NCI-H1092 (cell line): ENCODE measurements at places on chromosomes 2 and 18.

DNA sequence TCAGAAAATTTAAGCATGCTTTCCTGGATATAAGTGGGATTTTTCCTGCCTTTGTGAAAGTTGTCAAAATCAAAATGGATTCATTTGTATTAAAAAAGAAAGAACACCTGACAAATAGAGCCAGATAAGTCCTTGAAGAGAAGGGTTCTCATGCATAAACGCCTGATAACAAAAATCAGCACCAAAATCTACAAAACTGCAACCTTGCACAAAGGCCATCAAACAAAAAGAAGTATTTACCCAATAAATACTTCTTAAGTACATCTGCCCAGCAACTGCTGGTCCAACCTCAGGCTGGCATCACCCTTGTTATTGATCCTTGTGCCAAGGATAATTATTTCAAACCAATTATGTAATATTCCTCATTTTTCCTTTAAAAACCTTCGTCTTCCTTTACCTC, 315.9 kb downstream of the GPD2 start:
- DNase-seq, result no peak

DNA sequence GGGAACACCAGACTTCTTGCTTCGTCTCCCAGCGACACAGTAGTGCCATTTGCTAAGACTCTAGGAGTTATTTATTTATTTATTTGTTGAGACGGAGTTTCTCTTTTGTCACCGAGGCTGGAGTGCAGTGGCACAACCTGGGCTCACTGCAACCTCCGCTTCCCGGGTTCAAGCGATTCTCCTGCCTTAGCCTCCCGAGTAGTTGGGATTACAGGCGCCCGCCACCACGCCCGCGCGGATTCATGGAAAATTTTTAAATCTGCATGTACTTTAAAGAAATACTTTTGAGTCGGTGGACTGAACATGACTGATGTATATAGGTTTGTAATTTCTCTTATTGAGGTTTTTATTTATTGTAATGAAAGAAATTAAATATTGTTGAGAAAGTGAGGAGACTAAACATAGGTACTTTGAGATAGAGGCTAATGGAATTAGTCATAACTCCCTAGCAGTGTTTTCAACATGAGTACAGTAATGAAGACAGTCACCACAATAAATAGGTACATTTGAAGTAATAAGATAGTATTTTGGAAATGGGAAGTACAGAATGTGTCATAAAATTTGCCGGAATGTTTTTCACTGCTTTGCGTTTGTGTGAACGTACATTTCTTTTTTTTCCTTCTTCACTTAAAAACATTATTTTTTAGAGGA, 983 bp downstream of the MTX2 start:
- DNase-seq, result no peak

- DNase-seq, result no peak
Measured at GRCh38 chr2:238139196-238140039, 950 bp downstream of the KLHL30 start.

DNA sequence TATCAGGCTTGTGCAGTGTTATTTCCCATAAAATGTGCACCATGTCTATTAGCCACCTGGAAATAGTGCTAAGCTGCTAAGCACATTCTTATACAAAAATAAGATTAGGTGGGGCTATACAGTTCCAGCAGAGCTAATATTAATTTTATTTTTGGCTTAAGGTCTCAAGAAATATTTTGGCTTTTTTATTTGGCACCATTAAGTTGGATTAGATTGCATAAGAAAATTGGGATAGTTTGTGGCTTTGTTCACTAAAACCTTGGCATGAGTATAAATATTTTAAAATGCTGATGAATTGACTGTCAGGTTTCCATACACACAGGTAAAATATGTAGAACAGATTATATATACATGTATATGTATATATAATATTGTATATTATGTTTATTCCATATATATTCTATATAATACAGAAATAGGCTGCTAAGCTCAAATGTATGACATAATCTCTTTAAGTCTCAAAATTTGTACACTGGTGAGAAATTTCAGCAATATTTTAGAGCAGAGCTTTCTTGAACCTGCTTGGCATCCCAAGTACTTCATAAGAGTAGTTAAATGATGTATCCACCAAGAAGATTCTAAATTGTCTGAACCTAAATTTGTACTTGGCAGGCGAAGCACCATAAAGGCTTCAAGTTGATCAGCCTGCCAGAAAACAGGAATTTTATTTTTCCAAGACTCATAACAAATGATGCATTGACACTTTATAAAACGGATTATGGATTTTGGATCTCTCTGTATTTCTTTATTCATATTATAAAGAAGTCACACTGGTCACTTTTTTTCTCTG, 32.6 kb downstream of the CCDC102B start:
- no peak for DNase-seq

DNA sequence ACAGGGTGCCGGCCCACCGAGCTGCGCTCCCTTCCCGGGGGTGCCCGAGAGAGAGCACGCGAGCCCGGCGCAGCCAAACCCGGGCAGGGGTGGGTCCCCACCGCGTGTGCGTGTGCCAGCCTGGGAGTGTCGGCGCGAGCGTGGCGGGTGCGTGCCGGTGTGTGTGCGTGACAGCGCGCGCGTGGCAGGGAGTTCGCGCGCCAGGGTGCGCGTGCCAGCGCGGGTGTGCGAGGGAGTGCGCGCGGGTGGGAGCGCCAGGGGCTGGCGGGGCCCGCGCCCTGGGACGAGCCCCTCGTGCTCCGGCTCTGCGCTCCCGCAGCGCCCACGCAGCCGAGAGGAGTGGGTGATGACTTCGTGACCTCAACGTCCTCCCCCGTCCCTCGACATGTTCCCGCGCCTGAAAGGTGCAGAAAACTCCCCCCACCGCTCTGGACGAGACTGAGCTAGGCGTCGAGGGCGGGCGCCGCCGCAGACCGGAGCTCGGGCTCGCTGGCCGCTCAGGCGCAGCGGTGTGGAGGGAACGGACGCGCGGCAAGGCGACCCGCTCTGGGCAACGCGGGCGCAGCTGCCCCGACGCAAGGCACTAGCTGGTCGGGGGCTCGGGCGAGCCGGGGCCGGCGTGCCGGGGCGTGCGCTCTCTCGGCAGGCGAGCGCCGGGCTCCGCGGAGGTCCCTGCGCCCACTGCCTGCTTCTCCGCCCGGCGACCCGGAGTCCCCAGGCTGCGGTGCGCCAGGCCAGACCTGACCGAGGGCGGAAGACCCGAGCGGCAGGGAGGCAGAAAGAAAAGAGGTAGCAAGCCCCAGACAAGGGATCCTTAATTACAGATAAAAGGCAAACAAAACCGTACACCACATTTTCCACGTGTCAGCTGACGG, 582.8 kb downstream of the ZEB2 start:
- DNase-seq, result peak; percentile 21

GRCh38 chr2:239291475-239292350, 109.1 kb downstream of the HDAC4 start:
- DNase-seq, result peak; percentile 9

DNA sequence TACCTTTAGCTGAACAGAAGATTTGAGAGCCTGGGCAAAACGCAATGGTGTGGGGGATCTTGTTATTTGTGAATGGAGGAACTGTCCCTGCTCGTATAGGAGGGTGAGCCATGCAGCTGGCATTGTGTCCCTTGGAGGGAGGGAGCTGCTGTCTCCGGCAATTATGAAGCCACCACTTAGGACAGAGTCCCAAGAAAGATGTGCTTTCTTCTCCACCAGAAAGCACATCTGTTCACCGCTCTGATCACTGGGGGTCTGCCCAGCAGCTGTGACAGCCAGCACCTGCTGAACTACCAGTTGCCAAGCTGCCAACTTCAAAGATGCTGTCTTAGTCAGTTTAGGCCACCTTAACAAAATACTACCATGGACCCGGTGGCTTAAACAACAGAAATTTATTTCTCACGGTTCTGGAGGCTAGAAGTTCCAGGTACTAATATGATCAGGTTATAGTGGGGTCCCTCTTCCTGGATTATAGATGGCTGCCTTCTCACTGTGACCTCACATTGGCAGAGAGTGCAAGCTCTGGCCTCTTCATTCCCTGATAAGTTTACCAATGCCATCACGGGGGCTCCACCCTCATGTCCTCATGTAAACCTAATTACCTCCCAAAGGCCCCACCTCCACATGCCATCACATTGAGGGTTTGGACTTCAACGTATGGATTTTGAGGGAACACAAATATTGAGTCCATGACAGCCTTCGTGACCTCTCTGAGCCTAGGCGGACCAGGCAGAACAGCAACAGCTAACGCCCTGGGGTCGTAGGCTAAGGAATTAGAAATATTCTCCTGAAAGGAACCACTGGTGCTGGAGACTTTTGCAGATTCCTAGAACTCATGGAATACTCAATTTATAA, 148.3 kb downstream of the RHBDD1 start:
- DNase-seq, result no peak

- DNase-seq, result peak; percentile 18
Measured at GRCh38 chr2:229634601-229635370, 79.6 kb downstream of the DNER start.

DNA sequence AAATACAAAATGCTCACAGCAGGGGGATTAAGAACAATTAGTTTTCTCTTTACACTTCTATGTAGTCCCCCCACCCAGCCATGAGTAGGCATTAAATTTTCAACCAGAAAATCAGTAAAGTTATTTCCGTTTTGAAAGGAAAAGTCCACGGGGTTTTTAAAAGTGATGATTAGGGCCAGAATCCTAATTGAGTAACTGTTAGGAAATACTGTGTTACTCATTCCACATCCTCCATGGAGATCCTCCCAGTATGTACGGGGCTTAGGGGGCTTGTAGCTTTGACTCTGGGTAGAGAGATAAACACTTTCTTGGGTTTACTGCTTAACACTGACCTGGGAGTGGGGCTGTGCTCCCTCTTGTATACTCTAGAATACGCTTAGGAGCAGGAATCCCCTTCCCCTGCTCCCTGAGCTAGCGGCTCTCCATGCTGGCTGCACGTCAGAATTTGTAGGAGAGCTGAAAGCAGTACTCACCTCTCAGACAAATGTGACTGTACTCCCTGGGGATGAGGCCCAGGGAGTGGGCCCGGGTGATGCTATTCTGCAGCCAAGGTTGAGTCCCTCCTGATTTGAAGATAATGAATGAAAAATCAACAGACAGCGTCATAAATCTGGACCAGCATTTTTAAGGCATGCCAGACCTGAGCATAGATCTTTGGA, 100.5 kb downstream of the SLC4A3 start:
- DNase-seq, result no peak

- no peak for DNase-seq
Measured at GRCh38 chr2:209565896-209566582, 142.2 kb downstream of the MAP2 start.

DNA sequence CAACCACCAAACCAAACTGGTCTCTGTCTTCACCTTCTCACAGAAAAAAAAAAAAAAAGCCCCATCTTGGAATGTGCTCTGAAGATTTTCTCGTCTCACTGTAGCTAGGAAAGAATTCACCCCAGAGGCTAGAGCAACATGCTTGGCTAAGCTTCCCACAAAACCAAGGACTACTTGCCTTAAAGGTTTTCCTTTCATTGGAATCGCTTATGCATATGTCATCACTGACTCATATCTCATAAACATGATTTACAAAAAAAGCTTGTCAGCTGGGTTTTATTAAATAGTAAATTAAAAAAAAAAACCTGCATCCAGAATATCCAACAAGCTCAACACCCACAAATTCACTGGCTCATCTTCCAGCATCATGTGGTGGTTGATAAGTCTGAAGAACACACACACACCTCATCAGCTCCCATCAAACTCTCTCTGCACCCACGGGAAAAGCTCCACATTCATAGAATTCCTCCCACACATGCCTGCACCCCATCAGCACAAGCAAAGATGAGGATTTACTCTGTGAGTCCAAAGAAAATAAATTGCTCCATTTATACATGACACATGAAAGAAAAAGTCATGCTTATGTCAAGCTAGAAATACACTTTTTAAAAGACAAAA, 182.0 kb upstream of the TRIB2 start:
- DNase-seq, result no peak

DNA sequence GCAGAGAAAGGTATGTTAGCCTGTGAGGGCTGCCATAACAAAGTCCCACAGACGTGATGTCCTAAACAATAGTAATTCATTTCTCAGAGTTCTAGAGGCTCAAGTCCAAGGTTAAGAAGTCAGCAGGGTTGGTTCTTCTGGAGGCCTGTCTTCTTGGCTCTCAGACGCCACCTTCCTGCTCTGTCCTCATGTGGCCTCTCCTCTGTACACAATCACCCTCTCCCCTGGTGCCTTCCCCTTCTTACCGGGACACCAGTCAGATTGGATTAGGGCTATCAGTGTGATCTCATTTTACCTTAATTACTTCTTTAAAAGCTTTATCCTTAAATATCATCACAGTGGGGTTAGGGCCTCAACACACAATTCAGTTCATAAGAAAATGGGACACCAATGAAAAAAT, 860.5 kb downstream of the RNF144A start:
- DNase-seq, result no peak

DNA sequence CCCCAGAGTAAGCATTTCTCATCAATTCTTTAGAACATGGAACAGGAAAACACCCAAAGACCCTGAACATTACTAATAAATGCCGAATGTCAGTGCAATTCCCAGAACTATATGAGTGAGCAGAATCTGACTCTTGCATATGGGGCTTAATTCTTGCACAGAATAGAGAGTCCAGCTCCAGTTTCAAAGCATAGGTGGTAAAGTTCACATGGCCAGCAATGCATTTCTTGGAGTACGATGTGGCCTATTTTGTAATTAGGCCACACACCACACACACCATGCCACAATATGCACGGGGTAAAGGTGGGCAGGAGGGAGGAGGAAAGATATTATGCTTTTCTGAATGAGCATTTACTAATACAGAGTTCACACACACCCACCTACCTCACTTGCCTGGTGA, 56.5 kb downstream of the PLA2R1 start:
- DNase-seq, result no peak

DNA sequence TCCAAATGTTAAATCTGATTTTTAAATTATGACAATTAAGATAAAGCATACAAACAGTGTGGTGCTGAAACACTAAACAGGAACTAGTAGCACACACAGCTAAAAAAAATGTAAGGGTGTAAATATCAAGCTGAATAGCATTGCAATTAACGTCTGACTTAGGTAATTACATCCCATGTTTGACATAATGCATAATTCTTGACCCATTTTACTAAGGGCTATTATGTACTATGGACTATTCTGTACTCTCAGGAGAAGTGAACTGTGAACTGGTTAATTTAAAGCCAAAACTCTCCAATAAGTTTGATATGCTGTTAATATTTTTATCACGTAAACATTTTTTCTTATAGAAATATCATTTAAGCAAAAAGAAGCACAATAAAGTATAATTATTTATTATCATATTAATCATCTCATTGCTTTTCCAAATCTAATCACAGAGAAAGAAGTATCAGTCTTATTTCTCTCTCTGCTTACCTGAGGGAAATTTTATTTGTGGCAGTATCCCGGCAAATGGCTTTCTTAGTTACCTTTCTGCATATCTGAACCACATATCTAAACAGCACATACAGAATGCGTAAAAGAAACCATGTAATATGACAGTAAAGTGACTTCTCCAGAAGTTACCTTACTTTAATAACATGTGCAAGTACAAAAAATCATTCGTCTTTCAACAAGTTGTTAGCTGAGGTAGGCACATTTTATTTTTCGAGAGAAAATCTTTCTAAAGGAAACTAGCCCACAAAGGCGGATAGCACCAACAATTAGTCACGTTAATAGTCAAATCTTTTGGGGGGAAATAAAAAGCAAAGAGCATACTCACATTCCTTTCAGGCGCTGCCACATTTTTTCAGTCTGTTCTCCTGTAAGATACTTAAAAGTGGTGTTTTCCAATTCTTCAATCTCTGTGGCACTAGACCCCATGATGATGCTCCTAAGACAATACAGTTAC, 94.9 kb upstream of the PDE1A start:
- no peak for DNase-seq

GRCh38 chr18:11850821-11851145, 430 bp upstream of the CHMP1B start:
- DNase-seq, result no peak

- no peak for DNase-seq
Measured at GRCh38 chr2:223010641-223011040, 41.3 kb upstream of the KCNE4 start.

GRCh38 chr2:206245265-206245672, 29.2 kb upstream of the ZDBF2 start:
- DNase-seq, result no peak
